GM12891 (cell line): ENCODE measurements at places on chromosomes 1 and 21.

- no peak for DNase-seq
These were observed 30.8 kb downstream of the DUSP10 start for GRCh38 chr1:221711063-221711577.

GRCh38 chr1:147781056-147781471 lies 20.7 kb upstream of the GJA5 start:
- DNase-seq: no peak

GRCh38 chr1:56715156-56715555 lies 70.0 kb downstream of the PRKAA2 start:
- no peak for DNase-seq

- DNase-seq: no peak
These were observed 65.0 kb upstream of the RNPC3 start for GRCh38 chr1:103460511-103460910.

DNA sequence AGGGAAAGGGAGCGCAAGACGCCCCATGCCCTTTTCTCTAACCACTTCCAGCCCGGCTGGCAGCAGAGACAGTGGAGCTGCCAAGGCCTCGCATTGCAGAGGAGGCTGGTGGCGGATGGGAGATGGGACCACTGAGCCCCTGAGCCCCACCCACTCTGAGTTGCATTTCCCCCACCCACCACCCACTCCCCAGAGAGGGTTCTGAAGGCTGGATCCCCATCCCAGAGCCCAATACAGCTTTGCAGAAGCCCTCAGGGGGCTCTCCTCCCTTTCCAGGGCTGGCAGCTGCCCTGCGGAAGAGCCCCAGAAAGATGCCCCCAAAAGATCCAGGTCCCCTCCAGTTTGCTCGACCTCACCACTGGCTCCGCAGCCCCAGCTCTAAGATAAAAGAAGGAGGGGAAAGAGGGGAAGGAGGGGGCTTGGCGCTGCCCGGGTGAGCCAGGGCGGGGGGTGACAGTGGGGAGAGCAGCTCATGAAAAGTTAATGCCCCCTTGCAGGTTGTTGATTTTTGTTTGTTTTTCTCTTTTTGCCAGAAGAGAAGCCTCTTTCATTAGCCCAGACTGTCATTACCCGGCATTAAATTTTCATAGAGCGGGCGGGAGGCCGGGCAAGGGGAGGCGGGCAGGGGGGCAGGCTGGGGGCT lies 38.4 kb upstream of the CASZ1 start:
- no peak for DNase-seq

GRCh38 chr1:116518400-116518799 lies 52.4 kb downstream of the CD58 start:
- DNase-seq: no peak

GRCh38 chr1:240706150-240706935 lies 94.4 kb upstream of the GREM2 start:
- DNase-seq: no peak

GRCh38 chr1:154520333-154520732 lies 18.1 kb upstream of the SHE start:
- DNase-seq: no peak

DNA sequence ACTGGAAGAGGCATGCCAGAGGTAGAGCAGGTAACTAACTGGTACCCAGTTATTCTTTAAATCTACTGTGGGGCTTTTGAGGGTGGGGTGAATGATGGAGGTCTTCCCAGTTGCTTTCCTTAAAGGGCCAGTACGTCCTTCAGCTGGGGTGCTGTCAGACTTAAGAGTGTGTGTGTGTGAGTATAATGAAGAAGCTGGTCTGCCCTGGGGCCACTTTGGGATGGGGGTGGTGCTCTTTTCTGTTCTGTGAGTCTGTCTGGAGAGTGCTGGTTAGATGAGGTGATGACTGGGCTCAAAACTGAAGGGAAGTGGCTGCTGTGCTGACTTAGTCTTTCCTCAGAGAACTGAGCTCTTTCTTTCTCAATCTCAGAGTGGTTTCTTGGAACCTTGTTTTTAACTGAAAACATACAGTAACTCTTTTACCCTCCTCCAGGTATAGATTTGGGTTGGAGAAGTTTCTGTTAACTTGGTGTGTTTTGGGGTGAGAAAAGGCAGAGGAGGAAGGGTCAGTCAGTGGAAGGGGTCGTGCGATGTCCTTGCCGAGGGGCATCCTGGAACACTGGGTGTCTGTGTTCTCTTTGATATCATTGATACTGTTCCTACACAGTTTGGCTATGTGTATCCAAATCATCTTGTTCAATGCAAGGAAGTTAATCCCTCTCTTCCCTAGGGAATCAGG lies 746 bp downstream of the MACF1 start:
- no peak for DNase-seq

GRCh38 chr1:92458146-92458545 lies 28.6 kb downstream of the GFI1 start:
- no peak for DNase-seq

DNA sequence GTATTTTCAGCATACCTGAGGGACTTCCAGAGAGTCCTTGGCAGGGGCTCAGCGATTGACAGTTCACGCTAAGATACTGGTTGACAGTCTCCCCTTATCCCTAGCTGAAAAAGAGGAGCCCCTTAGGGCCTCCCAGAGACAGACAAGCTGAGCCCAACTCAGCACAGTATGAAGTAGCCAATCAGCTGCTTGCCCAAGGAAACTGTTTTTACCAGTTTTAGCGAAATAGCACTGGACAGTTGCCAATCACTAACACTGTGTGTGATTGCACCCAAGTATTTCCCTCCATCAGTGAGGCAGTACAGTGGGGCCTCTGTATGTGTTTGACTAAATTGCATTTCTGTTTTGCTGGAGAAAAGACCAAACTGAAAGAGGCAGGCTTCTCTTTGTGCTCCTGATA lies 27.0 kb downstream of the KHDRBS1 start:
- DNase-seq: no peak

- no peak for DNase-seq
These were observed 24.2 kb upstream of the C1orf174 start for GRCh38 chr1:3924186-3924824.

GRCh38 chr1:155226188-155226909 lies 17.9 kb downstream of the MTX1 start:
- DNase-seq: peak; percentile 58

DNA sequence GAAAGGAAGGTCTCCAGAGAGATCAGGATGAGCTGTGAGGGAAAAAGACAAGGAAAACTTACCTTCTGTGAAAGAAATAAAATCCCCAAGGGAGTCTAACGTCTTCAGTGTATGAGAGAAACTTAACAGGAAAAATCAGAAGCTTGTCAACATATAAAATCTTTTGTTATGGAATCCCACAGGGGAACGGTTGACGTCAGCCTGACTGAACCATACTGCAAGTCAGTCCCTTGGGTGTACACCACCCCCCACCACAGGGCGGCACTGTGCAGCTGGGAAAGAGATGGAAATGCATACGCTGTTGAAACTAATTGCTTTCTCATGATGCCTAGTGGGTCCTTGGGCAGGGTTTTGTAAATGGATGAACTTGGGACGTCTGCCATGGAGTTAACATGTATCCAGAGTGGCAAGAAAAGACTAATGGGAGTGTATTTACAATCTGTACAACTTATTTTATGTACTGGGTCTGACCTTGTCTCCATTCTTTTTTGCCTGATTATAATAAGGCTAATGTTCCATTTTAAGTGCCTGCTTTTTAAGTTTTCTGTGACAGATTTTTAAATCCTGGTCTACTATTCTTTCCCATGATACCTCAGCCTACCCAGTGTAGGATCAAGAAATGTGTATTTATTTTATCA lies 22.7 kb downstream of the UTP25 start:
- DNase-seq: no peak

GRCh38 chr1:97636941-97637340 lies 283.9 kb downstream of the DPYD start:
- DNase-seq: no peak

DNA sequence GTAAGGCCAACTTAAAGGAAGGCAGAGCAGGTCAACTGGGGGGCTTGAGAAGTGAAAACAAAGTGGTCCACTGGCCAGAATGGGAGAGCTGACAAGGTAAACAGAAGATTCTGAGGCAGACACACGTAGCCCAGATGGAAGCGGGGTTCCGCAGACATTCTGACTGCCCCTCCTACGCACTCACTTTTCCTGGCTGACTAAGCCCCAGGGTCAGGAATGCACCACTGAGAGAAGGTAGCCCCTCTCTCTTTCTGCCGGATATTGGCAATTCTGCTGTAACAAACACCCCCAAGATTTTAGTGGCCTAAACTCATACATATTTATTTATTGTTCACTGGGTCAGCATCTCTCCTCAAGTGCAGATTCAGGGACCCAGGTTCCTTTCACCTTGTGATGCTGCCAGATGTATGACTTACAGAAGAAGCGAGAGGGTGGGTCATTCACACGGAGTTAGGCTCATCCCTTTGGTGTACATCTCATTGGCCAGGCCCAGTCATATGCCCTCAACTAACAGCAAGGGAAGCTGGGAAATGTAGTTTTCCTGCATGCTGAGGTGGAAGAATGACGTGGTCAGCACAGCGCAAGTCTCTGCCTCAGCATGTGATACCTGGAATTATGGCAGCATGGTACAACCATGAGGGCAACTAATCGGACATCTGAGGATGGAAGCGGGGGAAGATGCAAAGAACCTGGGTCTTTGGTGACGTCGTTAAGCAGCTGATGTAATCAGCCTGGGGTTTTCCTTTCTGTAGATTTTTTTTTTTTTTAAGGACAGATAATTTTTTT lies 43.4 kb upstream of the MRPS6 start:
- no peak for DNase-seq

- DNase-seq: no peak
These were observed 922 bp upstream of the FCRLB start for GRCh38 chr1:161720422-161720821.

DNA sequence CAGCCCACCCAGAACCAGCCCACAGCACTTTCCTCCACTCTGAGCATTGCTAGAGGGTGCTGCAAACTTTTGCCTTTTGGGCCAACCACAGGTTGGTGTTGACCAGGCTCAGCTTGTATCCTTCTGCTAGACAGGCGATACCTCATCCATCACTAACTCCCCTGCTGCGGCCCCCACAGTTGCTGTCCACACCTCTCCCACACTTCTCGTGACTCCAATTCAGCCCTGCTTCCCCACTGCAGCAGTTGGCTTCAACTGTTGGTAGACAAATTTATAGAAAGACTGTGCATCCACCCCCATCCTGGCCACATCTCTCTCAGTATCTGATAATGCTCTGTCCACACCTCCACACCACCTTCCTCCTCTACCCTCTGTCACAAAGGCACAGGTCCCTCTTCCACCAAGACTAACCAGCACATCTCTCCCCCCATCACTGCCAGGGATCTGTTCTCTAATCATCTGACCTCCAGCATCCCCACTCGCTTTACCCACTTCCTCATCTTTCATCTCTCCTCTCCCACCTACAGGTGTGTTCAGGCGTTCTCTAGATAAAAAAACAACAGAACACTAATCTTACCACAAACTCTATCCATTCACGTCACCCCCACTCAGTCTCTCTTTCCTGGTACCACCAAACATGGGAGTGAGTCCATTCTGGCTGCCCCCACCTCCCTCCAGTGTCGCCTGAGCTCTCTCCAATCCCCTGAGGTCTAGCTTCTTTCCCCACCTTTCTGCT lies 15.8 kb upstream of the SLC25A44 start:
- no peak for DNase-seq

- DNase-seq: no peak
These were observed 143.5 kb upstream of the HNRNPU start for GRCh38 chr1:245007852-245008251.

DNA sequence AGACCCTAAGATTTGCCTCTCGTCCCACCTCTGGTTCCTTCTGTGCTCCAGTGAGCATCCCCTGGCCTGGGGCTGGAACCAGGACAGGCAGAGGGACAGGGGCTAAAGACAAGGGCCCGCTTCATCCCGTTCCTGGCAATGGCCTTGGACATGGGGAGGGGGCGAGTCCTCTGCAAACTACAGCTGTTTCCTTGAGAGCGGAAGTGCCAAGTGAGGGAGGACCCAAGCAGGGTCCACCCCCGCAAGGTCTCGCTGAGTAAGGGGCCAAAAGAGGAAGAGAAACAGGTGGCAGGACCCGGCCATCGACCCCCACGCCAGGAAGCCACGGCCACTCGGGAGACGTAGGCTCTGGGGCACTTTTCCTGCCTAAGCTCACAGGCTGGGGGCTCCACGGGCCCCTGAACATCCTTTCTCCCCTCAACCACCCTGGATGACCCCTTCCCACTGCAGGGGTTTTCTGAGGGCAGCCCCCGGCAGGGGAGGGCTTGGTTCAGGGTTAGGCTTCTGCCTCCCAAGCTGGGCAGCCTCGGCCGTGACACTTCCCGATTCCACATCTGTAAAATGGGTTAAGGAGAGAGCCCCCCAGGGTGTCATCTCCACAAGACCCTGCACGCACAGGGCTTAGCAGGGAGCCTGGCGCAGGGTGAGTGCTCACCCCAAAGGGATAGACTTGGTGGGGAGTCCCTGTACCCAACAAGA lies 17.9 kb upstream of the PLEKHG5 start:
- DNase-seq: no peak

GRCh38 chr1:55155522-55155921 lies 59.6 kb downstream of the USP24 start:
- no peak for DNase-seq

GRCh38 chr1:84883286-84883685 lies 9.7 kb downstream of the LPAR3 start:
- DNase-seq: no peak

GRCh38 chr1:6491081-6491449 lies 402 bp downstream of the PLEKHG5 start:
- no peak for DNase-seq

DNA sequence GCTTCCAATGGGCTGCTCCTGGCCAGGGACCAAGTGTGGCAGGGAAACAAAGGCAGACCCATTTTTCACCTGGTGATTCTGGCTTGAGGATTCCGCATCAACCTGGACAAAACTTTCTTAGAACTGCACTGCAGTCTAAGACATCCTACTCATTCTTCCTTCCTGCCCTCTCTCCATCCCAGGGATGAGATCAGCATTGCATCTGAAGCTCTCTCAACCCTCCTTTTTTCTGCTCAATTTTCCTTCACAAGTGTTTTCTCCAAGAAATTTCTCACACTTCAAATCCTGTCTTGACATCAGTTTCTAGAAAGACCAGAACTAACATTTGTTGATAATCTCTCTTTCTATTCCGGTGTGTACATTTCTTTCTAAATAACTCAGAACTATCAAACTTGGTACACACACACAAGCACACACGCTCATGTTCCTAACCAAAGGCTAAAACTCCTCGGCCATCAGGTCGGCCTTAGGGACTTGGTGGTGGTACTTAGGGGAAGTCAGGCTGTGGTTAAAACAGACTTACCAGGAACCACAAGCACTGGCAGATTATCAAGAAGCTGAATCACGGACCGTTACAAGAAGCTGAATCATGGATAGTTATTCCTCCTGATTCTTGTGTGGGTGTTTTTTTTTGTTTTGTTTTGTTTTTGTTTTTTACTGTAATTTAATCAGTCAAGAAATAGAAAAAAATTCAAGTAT lies 21.0 kb upstream of the CXADR start:
- no peak for DNase-seq
